ENCODE measurements at places on chromosomes 7 and 10. TPM values are rescaled to one million over a fixed set of nuclear protein-coding genes. Genes with fewer than 3 reads are reported as not detected.

STAMBPL1 gene
- total RNA-seq, result 40.5 TPM

RET gene
- total RNA-seq, result 0.37 TPM

CPN1 gene
- total RNA-seq, result not detected

UTF1 gene
- total RNA-seq, result not detected

ACBD7 gene
- 0.39 TPM for total RNA-seq

DPYSL4 gene
- 1.2 TPM for total RNA-seq

IGFBP3 gene
- 0.99 TPM for total RNA-seq

DNAH11 gene
- not detected for total RNA-seq

FAM237B gene
- not detected for total RNA-seq

CPEB3 gene
- total RNA-seq, result 4.4 TPM

CPVL gene
- 0.96 TPM for total RNA-seq

NXPH1 gene
- not detected for total RNA-seq

EXOC6 gene
- 16.9 TPM for total RNA-seq

BICC1 gene
- total RNA-seq, result 0.20 TPM

SRRM3 gene
- not detected for total RNA-seq

KIF11 gene
- total RNA-seq, result 3.0 TPM

SPDYE9 gene
- total RNA-seq, result not detected

EPHB6 gene
- total RNA-seq, result 58.0 TPM

SPDYE6 gene
- total RNA-seq, result not detected

AKR1C2 gene
- total RNA-seq, result not detected

ZNF467 gene
- total RNA-seq, result 1.1 TPM

ZPBP gene
- not detected for total RNA-seq

MRLN gene
- not detected for total RNA-seq

GIMAP1 gene
- total RNA-seq, result 17.1 TPM

GPR37 gene
- total RNA-seq, result not detected

STOX1 gene
- total RNA-seq, result 0.30 TPM

ZNHIT1 gene
- 41.8 TPM for total RNA-seq

CLIP2 gene
- total RNA-seq, result 2.9 TPM

CPED1 gene
- total RNA-seq, result 0.17 TPM

RNF32 gene
- total RNA-seq, result 0.81 TPM

MET gene
- not detected for total RNA-seq

IDI1 gene
- 179 TPM for total RNA-seq

CCDC126 gene
- total RNA-seq, result 14.0 TPM

TBX20 gene
- total RNA-seq, result 1.5 TPM

C10orf67 gene
- 0.49 TPM for total RNA-seq

MMD2 gene
- total RNA-seq, result not detected

GSTO2 gene
- total RNA-seq, result 1.7 TPM

WIPF3 gene
- not detected for total RNA-seq

GOLGA7B gene
- total RNA-seq, result 14.1 TPM

CYP2C8 gene
- total RNA-seq, result not detected

CTAGE15 gene
- 1.2 TPM for total RNA-seq

RAB19 gene
- 6.7 TPM for total RNA-seq

EPDR1 gene
- not detected for total RNA-seq

ARHGEF35 gene
- total RNA-seq, result 3.5 TPM

MMP21 gene
- total RNA-seq, result 0.59 TPM

ZNF727 gene
- total RNA-seq, result not detected

ZNF22 gene
- 10.7 TPM for total RNA-seq

MSS51 gene
- total RNA-seq, result 3.9 TPM

NODAL gene
- not detected for total RNA-seq

ASZ1 gene
- total RNA-seq, result not detected

SLC39A12 gene
- total RNA-seq, result not detected

TRIM56 gene
- total RNA-seq, result 44.6 TPM

MBL2 gene
- not detected for total RNA-seq

ADGRA1 gene
- total RNA-seq, result not detected

MCM7 gene
- total RNA-seq, result 82.0 TPM

RAB18 gene
- 94.0 TPM for total RNA-seq

GPRIN2 gene
- total RNA-seq, result not detected

ITIH5 gene
- not detected for total RNA-seq
